ENCODE measurements at places on chromosomes 2 and 18.

DNA sequence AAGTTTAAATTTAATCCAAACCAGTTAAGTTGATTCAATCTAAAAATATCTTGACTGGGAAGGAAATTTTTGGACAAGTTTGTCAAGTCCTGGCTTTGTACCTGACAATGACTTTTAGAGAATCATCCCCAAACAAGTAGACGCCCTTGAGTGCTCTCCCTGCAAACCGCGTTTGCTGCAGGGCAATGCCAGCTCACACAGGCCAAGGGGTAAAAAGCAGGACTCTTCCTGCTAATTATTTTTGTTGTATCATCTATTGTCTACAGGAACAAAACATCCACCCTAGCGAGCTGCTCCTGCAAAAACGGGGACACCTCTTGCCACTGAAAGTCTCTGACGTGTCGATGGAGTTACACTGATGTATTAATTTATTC is 10.9 kb downstream of the ID2 start:
- no peak for DNase-seq

- DNase-seq: no peak
Observed at GRCh38 chr2:144166743-144167142, 353.2 kb downstream of the ZEB2 start.

- no peak for DNase-seq
Observed at GRCh38 chr2:152186262-152186661, 10.7 kb upstream of the STAM2 start.

DNA sequence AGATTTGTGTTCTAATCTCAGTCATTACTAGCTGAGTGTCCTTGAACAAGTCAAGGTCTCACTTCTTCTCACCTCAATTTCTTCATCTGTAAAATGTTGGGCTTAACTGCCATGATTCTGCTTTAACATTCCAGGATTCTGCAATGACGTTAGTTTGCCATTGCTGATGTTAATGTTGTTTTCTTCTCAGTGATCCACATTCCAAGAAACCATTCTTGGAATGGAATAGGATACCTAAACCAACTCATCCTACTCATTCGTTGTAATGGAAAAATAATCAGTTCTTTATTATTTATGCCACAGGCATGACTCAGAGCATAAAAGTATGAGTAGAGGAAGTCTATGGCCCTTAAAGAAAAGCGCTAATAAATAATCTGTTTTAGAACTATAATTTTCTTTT is 140.2 kb upstream of the ETAA1 start:
- DNase-seq: no peak

GRCh38 chr18:76892832-76893231 is 70.5 kb downstream of the ZNF236 start:
- DNase-seq: no peak

DNA sequence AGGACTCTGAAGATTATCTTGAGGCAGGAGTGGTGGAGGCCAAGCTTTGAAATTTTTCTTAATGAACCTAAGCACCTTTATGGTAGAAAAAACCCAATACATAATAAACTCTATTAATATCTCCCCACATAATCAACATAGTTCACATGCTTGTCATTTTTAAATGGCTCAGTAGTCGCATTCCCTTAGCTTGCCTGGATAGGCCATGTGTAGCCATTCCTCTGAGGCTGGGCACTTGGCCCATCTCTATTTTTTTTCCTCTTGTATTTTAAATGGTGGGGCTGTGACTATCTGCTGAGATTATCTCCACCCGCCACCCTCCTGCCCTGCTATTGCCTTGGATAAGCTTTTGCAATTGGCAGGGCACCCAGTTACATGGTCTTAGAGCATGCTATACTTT is 143.1 kb downstream of the FHOD3 start:
- no peak for DNase-seq

DNA sequence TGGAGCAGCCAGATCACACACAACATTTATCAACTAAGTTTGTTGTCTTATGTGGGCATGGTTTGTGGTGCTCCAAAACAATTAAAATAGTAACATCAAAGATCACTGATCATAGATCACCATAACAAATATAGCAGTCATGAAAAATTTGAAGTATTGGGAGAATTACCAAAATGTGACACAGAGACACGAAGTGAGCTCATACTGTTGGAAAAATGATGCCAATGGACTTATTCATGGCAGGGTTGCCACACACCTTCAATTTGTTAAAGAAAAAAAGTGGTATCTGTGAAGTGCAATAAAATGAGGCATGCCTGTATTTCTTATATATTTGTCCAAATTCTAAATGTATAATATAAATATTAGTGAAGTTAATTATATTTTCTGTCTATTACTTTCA is 42.9 kb upstream of the CABYR start:
- no peak for DNase-seq

- DNase-seq: peak; percentile 6
Observed at GRCh38 chr18:27847412-27847811, 329.5 kb downstream of the CDH2 start.

DNA sequence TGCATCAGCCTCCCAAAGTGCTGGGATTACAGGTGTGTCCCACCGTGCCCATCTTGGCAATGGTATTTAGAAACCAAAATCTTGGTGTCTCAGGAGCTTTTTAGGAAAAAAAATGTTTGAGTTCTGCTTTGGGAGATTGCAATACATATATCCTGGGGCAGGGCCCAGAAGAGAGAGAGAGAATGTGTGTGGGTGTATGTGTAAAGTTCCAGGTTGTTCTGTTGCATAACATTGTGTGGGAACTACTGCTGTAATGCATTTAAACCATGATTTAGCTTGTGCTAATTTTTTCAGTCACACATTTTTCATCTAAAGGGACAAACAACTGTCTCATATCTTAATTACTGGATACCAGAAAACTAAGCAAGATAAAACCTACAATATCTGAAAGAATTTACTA is 70.8 kb upstream of the NABP1 start:
- no peak for DNase-seq

Data from HuH-7 (cell line).